ENCODE measurements at places on chromosomes 4 and X.

GRCh38 chrX:37776283-37776986 lies 3.4 kb upstream of the CYBB start:
- DNase-seq = no peak

DNA sequence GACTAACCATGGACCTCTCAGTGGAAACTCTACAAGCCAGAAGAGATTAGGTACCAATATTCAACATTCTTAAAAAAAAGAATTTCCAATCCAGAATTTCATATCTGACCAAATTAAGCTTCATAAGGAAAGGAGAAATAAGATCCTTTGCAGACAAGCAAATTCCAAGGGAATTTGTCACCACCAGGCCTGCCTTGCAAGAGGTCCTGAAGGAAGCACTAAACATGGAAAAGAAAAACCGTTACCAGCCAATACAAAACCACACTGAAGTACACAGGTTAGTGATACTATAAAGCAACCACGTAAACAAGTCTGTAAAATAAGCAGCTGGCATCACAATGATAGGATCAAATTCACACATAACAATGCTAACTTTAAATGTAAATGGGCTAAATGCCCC lies 156.6 kb downstream of the FAM13A start:
- DNase-seq = no peak

DNA sequence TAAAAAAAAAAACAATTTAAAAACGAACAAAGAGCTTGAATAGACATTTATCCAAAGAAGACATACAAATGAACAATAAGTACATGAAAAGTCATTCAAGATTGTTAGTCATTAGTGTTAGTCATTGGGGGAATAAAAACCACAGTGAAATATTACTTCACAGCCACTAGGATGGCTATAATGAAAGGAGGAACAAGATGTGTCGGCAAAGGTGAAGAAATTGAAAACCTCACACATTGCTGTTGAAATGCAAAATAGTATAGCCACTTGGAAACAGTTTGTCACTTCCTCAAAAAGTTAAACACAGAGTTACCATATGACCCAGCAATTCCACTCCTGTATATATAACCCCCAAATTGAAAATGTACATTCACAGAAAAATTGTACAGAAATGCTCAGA lies 45.2 kb upstream of the SLC39A8 start:
- no peak for DNase-seq

DNA sequence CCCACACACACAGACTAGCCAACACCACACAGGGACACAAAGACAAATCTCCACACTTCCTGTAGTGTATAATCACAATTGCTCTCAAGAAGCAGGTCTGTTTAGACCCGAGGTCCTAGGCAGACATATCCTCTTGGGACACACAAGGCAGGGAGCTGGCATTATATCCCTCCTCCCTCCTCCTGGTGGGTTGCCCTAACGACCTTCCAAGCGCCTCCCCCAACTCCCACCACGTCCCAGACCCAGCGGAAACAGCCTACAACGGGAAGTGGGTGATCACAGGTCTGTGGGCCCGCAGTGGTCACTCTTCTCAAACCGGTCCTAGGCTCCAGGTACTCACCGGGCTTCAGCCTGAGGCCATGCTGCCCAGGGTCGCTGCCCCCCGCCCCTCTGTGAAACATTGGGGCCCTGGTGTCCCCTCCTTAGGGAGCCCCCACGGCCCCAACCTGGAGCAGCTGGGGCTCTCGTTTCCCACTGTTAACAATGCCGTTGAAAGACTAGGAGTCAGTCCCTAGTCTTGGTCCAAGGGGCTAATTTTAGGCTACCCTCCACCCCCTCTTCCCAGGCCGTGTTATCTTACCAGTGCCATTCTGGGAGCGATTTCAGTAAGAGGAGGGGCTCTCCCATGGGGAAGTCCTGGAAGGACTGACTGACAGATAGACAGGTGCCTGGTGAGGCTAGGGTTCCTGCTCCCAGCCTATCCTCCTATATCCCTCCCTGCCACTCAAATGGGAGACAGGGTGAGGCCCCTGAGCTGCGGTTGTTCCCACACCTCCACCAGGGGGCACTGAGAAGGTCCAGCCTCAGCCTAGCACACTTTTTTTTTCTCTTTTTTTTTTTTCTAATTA lies at the start of gene ASB12:
ASB12 (minus strand) TSS at position 485 of the 848 bp plus-strand sequence. CDS start 4,957 bp downstream, outside the sequence.
- DNase-seq = no peak

DNA sequence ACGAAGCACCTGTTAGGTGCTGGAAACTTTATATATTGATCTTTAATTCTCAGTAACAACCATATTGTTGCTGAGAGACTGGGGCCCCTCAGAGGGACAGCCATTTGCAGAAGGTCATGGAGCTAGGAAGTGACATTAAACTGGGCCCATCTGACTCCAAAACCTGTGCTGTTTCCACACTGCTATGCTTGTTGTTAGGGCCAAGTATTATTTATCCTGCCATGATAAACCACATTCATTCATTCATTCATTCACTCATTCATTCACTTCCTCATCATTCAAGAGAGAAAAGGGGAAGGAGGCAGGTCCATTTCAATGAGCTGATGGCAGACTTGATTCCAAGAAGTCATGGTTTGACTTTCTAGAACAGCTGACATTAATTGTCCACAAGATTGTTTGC lies 237.4 kb downstream of the STIM2 start:
- no peak for DNase-seq

GRCh38 chrX:132267392-132267791 lies 48.1 kb upstream of the RAP2C start:
- DNase-seq = no peak

- no peak for DNase-seq
Observed at GRCh38 chr4:15084780-15085179, 82.5 kb downstream of the CPEB2 start.

Measured in LNCaP clone FGC (cell line).